ENCODE measurements at places on chromosomes 12 and 14.

- DNase-seq: no peak
Observed at GRCh38 chr12:38508246-38508645, 191.7 kb downstream of the ALG10B start.

- peak; percentile 7 for DNase-seq
Observed at GRCh38 chr12:79566452-79567174, 124.2 kb downstream of the PAWR start.

DNA sequence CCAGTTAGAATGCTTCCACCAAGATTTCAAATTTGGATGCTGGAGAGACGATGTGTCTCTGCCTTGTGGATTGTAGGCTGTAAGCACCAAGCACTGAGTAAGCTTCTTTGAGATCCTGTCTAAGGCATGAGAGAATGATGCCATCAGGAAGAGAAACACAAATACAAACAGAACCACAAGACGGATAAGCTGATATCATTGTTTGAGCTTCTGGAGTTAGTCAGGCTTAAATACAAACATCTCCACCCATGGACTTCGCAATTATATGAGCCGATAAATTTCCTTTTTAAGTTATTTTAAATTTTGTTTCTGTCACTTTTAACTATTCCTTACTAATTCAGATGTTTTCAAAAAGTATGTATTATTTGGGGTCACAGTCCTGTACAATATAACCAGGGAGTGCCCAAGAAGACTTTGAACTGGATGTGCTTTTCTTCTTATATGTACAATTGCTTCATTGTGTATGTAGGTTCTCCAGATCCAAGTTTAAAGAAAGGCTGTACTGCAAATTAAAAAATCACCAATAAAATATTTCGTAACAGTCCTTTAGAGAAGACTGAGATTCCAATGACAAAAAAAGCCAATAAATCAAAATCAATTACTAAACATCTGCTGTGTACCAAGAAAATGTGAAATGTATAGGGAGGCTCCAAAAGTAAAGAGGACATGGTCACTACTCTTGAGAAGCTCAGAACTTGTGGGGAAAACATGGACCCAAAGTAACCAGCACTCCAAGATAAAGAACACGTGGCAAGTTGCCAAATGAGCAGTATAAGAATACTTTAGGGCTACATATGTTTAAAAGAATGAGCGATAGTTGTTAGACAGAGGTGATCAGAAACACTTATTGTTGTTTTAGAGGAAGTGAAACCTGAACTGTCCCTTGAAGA lies 274.1 kb downstream of the ADAMTS20 start:
- peak; percentile 19 for DNase-seq

- no peak for DNase-seq
Observed at GRCh38 chr14:100878271-100879146, 25.0 kb downstream of the RTL1 start.

GRCh38 chr14:68878908-68879307 lies 86.0 kb upstream of the ZFP36L1 start:
- DNase-seq: no peak

- DNase-seq: no peak
Observed at GRCh38 chr12:2376908-2377657, 324.3 kb downstream of the CACNA1C start.

GRCh38 chr14:102200690-102201352 lies 61.1 kb downstream of the WDR20 start:
- DNase-seq: no peak

DNA sequence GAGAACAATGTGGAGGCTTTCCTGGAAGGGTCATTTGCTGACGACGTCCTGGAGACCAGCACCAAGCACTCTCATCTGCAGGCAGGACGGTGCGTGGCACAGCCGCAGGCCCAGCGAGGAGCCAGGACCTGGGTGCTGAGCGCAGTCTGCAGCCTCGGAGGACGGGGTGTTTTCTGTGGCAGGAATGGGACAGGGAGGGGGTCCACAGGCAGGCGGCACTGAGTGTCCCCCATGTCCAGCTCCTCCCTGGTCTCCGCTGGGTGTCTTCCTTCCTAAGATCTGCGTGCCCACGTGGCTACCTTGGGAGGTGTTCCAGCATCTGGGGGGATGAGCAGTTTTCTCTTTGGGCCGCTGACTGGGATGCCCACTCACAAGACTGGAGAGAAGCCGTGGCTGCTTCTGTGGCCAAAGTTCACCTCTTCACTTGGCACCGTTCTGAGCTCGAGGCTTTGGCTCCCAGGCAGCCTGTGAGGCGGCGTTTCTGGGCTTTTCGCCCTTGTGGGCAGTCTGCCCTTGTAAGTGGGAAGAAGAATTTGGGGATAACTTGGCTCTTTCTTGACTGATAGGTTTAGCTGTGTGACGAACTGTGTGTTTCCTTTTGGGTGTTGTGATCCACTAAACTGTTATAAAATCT lies 72.2 kb downstream of the NOC4L start:
- DNase-seq: no peak

- no peak for DNase-seq
Observed at GRCh38 chr12:54773593-54773992, 80.7 kb upstream of the MUCL1 start.

DNA sequence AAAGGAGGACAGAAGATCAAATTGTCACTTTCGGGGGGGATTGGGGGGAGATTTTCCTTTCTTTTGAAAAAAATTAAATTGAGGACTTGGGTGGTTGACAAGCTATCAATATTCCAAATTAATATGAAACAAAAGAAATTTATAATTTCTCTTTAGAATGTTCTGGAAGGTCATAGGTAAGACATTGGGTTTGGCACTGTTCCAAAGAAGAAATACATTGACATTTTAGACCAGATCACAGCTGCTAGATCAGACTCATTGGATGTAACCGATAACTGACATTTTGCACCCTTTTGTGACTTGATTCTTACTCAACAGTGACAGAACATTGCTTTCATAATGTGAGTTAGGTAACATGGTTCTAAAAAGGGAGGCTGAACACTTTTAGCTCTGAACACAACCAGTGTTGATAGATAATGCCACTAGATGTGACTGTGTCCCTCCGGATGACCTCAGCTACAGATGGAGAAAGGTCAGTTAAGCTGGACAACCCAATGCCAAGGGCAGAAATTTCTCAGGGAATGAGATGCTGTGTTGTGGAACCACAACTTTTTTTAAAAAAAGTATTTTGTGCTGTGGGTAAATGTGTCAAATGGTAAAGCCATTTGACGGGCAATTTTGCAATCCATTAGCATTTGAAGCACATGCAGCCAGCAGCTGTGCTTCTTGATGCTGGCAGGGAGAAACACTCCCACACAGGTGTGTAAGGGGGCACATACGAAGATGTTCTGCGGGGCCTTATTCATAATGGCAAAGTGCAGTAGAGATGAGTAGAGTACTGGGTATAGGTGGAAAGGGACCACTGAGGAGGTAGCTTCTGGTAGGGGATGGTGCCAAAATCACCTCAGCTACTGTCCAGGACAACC lies 62.9 kb downstream of the RFX4 start:
- DNase-seq: no peak

- DNase-seq: peak; percentile 53
Observed at GRCh38 chr12:48977290-48978281, 536 bp upstream of the WNT1 start.

GRCh38 chr12:98053202-98053601 lies 462.2 kb upstream of the TMPO start:
- DNase-seq: no peak

All from fibroblast of skin of back (primary cell).